ENCODE measurements at places on chromosomes 6 and 20.
A peak's percentile ranks its signal among the peaks of the same experiment; 100 is the strongest.

- no peak for DNase-seq
These were observed 56.7 kb downstream of the IYD start for GRCh38 chr6:150425508-150425907.

DNA sequence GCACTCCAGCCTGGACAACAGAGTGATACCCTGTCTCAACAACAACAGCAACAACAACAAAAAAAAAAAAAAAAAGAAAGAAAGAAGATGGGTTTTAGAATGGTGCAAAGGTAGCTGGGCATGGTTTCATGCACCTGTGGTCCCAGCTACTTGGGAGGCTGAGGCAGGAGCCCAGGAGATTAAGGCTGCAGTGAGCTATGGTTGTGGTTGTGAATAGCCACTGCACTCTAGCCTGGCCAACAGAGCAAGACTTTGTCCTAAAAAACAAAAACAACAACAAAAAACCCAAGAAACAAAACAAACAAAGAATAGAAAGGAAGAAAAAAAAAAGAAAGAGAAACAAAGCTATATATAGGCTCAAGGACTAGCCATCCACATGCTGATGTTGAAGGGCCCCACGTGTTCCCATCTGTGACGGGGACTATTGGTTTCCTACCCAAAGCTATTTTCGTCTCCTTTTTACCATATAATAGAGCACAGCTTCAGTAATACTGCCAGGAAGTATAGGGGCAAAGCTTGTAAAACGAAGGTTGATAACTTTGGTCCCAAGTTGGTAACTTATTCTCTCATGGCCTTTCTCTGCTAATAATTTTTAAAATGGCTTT lies 7.9 kb upstream of the EEF1E1 start:
- no peak for DNase-seq

DNA sequence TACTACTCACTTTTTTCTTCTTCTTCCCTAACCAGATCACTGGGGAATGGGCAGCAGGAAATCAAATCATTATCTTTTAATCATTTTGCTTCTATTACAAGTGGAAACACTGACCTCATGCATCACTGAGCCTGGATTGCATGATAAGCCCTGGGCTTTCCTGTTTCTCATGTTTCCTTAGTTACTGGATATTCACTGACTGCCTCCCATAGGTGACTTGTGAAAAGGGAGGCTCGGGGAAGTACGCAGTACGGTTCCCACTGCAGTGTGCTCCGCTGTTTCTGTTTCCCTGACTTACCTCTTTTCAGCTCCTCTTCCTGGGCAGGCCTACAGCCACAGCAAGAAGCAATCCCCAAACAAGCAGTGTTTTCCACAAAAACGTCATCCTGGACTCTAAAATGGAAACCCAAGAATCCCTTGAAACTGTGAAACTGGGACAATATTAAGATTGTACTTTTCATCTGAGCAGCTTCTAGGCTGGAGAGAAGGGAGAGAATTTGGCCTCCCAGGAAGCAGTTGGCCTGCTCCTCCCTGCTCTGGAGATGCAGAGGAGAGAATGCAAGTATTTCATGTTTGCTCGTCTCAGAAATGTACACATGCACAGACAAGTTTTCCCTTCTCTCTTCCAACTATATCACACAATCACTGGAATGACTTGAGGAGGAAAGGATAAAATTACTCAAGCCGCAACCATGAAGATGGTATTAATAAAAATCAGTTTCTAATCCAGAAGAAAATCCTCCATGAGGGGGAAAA lies 13.1 kb downstream of the BTNL2 start:
- no peak for DNase-seq

- DNase-seq, result peak; percentile 61
These were observed 112.0 kb upstream of the MCHR2 start for GRCh38 chr6:100105919-100106529.

GRCh38 chr20:408843-409696 lies 971 bp downstream of the RBCK1 start:
- DNase-seq, result no peak

- no peak for DNase-seq
These were observed 220.6 kb downstream of the TPBG start for GRCh38 chr6:82584194-82584695.

- DNase-seq, result no peak
These were observed 496.2 kb upstream of the SULF2 start for GRCh38 chr20:48281501-48281900.

DNA sequence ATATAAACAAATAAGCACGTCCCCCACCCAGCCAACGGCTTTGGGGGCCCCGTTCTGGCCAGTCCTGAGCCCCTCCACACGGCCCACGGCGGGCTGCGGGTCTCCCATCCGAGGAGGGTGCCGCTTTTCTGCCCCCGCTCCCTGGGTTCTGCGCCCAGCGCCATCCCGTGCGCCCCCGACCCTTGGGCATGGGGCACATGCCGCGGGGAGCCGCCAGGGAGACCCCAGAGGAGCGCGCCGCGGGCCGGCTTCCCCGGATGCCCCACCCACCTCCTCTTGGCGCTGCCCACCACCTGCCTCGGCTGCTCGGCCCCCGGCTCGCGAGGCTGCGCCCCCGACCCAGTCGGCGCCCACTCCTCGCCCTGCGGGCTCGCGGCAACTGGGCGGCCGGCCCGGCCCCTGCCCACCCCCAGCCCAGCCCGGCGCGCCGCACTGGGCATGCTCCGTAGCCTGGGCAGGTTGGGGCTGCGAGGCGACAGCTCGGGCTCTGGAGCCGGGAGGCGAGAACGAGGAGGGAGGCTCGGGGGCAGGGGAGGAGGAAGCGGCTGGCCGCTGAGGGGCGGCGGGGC lies 570 bp upstream of the PLCB4 start:
- DNase-seq, result peak; percentile 88

DNA sequence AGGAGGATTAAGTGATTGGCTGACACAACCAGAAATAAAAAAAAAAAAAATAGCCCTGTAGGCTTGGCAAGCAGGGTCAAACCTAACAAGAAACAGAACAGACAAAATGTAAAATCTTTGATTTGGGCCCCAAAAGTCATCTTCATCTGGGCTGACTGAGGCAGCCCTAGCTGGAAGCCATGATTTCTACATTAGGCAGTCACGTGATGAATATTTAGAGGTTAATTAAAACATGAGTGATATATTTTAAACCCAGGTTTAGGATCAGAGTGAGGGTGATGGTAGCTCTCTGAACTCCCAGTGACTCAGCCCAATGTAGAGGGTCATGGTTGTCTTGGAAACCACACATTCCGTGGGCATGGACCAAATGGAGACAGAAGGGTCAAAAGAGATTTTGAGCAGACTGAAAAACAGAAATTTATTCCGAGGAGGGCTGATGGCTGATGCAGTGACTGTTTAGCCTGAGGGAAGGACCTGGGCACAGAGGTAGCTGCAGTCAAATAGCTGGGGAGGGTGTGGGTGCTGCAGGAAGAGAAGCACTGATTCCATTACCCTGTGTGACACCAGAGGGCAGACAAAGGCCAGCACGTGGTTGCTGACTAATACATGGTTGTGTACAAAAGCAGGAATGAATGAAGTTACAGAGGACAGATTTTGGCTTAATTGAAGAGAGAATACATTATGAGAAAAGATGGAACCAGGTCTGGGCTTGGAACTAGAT lies 573.1 kb upstream of the CHD6 start:
- peak; percentile 77 for DNase-seq

GRCh38 chr6:7827142-7827541 lies 83.4 kb downstream of the TXNDC5 start:
- no peak for DNase-seq

GRCh38 chr6:134331256-134331655 lies 13.3 kb upstream of the SGK1 start:
- peak; percentile 4 for DNase-seq

DNA sequence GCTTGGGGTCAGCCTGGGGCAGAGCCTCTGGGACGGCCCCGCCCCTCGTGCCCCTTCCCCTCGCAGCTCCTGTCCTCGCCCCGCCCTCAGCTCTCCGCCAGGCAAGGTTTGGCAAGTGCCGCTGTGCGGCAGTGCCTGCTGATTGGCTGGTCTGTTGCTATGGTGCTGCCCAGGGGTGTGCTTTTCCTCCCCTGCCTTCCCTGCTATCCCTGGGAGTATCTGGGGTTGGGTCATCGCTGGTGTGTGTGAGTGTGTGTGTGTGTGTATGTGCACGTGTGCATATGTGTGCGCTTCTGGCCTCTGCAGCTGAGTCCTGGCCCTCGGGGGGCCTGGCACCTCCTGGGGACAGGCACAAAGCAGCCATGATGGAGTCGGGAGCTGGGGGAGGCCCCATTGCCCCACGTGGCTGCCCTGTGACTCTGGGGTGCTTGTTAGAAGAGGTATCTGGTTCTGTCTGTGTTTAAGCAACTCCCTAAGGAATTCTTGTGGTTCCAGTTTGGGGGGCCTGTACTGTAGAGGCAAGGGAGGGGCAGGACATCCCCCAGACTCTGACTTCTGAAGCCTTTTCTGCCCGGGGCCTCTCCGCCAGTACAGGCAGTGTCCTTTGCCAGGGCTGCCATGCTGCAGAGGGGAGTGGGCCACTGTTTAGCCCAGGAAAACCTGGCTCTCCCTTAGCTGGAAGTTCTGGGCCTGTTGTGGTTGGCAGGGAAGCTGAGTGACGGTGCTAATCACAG lies 6.9 kb downstream of the RTEL1 start:
- DNase-seq, result no peak

- no peak for DNase-seq
These were observed 9.6 kb upstream of the EZR start for GRCh38 chr6:158828807-158829206.

DNA sequence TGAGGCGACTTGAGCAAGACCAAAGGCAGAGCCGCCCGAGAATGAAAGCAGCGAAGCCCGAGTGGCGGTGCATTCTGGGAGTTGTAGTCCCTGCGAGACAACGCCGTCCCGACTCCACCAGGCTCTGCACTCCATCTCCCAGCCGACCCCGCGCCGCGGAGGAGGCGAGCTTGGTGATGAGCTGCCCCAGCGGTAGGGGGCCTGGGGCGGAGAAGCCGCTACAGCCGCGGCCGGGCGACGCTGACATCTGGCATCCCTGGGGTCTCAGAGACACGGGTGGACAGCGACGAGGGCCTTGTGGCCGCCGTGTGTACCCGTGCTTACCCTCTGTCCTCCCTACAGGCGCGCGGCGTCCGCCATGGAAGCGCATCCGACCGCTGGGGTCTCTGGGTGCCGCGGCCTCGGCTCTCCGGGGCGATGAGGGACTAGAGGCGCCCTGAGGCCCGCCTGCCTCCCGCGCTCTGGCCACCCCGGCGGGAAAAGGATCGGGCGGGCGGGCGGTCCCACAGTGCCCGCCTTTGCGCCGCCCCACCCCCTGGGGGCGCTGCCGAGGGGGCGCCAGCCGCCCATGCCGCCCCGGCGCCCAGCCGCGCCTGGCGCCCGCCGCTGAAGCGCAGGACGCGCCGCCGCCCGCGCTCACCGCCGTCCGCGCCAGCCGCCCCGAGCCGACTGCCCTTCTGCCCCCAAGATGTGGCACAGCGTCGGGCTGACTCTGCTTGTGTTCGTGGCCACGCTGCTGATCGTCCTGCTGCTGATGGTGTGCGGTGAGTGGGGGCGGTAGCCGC lies at the start of gene SMIM13:
Gene SMIM13, plus strand, starts transcription at position 209 of the 785 bp plus-strand sequence. Its CDS starts 480 bp downstream, at position 689.
- DNase-seq, result peak; percentile 99
